ENCODE measurements at places on chromosomes 2 and 18. TPM values are rescaled to one million over a fixed set of nuclear protein-coding genes. Genes with fewer than 3 reads are reported as not detected.

TCF7L1 gene
- total RNA-seq: 1.6 TPM

VWC2L gene
- total RNA-seq: 0.09 TPM

SMYD1 gene
- total RNA-seq: 0.16 TPM

MYO3B gene
- total RNA-seq: 0.55 TPM

DLX2 gene
- not detected for total RNA-seq

ABCB11 gene
- not detected for total RNA-seq

GRCh38 chr2:109372614-109373013, 241.2 kb downstream of the SEPTIN10 start:
- DNase-seq: no peak

DNA sequence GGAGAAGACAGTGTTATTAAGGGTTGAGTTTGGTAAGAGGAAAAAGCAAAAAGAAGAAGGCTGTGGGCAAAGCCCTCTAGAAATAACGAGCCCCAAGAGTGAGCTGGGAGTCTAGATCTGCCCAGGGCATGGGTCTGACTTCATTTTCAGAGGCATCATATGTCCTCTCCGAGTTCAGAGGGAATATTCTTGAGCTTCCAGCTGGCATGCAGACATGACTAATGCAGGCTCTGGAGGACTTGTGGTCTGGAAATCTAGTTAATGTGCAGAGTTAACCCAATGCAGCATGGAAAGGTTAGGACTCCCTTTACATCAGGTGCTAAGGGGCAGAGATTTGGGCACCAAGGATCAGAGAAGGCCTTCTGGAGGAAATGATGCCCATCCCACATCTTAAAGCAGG, 7.3 kb downstream of the ACMSD start:
- no peak for DNase-seq

GRCh38 chr2:129061069-129061768, 742.6 kb upstream of the HS6ST1 start:
- DNase-seq: no peak

DNA sequence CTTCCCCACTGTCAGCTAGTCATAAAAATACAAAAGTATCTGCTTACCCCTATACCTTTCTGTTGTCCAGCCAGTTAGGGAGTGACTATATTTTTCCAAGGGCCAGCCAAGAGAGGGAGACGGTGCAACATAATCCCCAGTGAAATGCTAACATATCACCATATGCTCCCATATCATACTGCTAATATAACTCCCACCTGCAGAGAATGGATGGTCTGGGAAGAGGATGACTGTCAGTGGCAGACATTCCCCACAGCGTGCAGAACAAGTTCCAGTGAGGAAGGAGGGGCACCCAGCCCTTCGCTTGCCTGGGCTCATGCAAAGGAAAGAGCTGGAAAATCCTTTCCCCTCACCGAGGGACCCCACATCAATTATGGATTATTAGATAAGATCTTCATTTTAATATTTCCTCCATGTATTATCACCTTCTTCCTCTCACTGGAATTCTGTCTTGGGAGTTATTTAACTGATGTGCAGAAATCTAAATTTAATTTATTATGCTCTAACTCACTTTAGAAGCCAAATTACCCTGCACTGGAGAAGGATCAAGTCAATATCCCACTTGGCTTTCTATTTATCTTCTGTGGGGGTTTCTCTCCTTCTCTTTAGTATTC, 135.6 kb downstream of the GALNT14 start:
- DNase-seq: no peak

DNA sequence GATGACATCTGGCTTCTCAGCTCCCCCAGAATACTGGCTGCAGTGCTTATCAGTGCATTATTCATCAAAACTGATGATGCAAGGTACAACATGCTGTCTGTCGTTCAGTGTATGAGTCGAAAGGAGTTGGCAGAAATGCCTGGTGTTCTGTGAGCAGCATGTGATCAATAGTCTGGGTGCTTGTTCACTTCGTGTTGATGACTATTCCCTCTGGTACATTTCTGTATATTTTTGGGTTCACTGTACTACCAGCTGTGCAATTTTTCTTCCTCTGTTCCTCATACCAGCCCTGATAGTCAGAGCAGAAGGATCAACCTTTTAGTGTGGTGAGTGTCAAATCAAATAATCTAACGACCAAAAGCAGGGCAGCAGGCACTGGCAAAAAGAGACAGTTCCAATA, 59.0 kb upstream of the KLHL14 start:
- no peak for DNase-seq

- DNase-seq: no peak
Observed at GRCh38 chr2:197908156-197908555, 103.8 kb downstream of the PLCL1 start.

- DNase-seq: no peak
Observed at GRCh38 chr2:83233326-83233725, 1225.8 kb downstream of the SUCLG1 start.

GRCh38 chr2:47015706-47016105, 100.1 kb upstream of the MCFD2 start:
- DNase-seq: no peak

DNA sequence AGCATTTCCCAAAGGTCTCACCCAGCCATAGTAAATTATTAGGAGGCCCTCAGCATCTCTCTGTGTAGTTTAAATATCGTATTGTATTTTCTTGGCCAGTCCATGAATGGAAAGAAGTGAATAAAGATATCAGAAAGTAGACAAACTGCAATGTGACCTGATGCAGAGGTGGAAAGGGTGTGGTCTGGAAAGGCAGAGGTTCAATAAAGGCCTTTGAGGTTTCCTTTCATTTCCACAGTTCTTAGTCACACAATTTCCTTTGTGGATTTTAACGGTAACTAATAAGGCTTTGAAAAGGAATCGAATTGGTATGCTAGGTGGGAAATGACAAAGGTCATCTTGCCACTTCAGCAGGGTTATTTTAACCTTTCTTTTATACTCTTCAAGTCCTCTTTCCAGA, 20.1 kb upstream of the WIPF1 start:
- DNase-seq: no peak

DNA sequence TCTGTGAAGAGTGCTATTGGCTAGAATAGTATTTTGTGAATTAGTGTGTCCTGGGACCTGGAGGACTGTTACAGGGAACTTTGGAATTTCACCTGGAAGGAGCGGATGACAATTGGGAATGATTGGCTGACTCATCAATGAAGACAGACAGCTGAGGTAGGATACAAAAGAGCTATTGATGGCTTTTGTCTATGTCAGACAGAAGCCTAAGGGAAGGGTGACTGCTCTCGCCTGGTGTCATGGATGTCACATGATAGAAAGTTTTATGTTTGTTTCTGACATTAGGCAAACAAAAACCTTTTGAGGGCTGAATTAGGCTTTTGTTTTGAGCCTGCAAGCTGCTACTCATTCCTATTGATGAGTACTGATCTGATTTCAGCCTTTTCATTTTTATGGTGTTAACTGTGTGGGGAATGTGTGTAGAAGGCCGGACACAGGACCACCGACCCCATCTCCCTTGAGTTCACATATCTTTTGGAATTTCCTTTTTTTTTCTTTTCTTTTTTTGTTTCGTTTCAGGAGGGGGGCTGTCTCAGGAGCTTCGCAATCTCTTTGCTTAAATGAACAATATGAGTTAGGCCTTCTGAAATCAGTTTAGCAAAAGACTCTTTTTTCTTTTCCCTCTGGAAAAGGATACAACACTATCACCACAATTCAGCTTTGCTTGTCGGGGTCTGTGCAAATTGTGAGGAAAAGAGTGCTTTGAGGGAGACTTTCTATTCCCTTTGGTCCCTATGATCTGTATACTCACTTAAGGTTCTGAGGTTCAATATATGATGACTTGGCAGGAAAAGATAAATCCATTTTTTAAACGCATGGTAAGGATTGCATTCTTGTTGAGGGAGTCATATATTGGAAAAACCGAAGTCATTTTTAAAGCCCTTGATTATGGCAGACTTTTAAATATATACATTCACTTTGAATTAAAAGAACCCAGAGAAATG, 207.9 kb upstream of the FIGN start:
- no peak for DNase-seq

DNA sequence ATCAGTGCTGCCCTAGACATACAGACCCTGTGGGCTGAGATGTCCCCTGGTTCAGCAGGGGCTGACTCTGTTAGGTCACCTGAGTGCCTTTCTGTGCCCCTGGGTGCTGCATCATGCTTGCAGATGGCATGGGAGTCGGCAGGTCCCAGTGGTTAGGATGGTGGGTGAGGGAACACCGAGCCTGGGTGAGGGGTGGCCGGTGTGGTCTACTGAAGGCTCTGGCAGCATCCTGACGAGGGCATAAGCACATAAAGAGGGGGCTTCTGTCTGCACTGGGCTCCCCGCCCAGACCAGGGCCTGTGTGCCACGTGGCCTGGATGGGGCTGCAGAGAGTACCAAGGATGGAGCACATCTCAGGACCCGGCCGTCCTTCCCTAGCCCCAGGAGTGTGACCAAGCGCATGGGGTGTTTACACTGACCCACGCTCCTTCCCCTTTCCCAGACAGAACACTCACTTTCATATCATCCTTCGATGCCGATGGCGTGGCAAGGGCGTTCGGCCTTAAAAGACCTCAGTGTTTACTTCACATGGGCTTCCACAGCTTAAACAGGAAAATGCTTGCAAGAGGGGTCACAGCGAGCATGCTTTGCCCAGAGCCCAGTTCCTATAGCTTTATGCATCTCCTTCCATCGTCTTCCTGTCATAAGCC, 115.1 kb downstream of the STPG4 start:
- DNase-seq: no peak
